DMS79 (cell line): ENCODE measurements at places on chromosomes 3 and 15.

DNA sequence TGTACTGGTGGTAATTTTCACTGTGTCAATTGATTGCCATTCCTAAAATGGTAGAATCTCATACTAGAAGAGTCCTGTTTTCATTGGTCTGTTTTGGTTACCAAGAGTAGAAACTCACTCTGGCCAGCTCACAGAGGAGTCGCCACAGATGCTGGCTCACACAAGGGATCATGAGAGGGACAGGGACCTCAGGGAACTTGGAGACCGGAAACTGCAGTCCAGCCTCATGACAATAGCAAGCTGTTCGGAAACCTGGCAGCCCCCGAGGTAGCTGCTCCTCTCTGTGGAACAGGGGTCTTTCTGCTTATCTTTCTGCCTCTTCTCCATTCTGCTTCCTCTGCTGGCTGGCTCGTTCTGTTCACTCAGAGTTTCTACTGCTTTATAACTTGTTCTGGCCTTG, 192.9 kb downstream of the PLCL2 start:
- no peak for DNase-seq

GRCh38 chr3:48141604-48142137, 46.5 kb downstream of the CDC25A start:
- DNase-seq, result no peak

- no peak for DNase-seq
These were observed 75.9 kb downstream of the RFTN1 start for GRCh38 chr3:16437640-16438039.

- no peak for DNase-seq
These were observed 102.7 kb downstream of the TBC1D5 start for GRCh38 chr3:17639765-17640164.

- no peak for DNase-seq
These were observed 160.1 kb upstream of the TMC3 start for GRCh38 chr15:81534124-81534523.
